ENCODE measurements at places on chromosomes 1 and 21.

GRCh38 chr21:42041711-42042110, 29.4 kb upstream of the UMODL1 start:
- no peak for DNase-seq

DNA sequence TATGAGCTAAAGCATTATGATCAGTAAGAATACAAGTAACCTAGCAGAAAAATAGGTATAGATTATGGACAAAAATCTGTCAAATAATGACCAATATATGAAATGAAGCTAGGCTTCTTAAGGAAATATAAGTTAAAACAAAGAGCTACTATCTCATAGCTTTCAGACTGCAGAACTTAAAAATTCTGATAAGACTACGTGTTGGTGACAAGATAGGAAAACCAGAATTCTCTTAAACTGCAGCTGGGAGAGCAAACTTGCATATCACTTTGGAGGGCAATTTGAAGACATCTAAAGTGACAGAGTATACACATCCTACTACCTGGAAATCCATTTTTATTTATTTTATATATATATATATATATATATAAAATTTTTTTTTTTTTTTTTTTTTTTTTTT, 65.5 kb downstream of the LTN1 start:
- DNase-seq: no peak

- DNase-seq: peak; percentile 78
These were observed 24.1 kb upstream of the LCE5A start for GRCh38 chr1:152486400-152487006.

DNA sequence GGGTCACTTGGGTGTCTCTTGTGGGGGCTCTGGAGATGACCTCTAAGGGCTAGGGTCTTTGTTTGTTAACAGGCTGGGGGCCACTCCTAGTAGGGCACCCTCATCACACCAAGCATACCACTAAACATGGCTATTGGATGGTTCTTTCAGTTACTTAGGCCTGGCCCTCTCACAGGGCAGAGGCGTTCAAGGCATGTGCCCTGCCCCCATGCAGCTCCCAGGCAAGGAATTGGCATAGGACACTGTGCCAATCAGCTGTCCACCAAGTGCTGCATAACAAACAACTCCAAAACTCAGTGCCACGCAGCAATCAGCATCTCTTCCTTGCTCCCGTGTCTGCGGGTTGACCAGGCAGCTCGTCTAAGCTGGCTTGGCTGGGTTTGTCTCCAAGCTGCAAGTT, 2.1 kb upstream of the KCNAB2 start:
- no peak for DNase-seq

GRCh38 chr1:171107969-171108368, 17.3 kb downstream of the FMO3 start:
- DNase-seq: peak; percentile 8

- DNase-seq: no peak
These were observed 146.6 kb downstream of the FAM78B start for GRCh38 chr1:166020210-166020609.

- peak; percentile 90 for DNase-seq
These were observed 71.7 kb upstream of the ETS2 start for GRCh38 chr21:38733972-38734546.

- peak; percentile 15 for DNase-seq
These were observed 19.7 kb upstream of the SELE start for GRCh38 chr1:169753549-169753948.

- no peak for DNase-seq
These were observed 26.5 kb upstream of the LRRC8C start for GRCh38 chr1:89606227-89606980.

GRCh38 chr1:58854576-58854975, 70.7 kb upstream of the JUN start:
- DNase-seq: no peak

DNA sequence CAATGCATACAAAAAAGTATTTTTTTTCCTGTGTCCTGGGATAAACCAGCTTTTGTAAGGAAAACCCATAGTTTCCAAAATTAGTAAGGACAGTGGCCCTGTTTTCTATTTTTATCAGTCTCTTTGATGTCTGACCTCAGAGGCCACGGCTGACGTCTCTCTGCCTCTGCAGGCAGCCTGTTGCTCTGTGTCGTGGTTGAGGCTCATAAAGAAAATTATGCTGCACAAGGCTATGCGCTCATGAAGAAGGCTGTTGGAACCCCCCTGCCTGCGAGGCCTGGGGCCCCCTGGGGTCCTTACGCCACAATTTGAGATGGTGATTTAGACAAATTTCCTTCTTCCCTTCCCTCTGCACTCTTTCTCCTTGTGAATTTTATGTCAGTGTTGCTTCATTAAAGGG, 48.9 kb downstream of the AGPAT3 start:
- DNase-seq: no peak

GRCh38 chr1:8312235-8313218, 5.4 kb upstream of the SLC45A1 start:
- no peak for DNase-seq

GRCh38 chr1:50780797-50781196, 179.3 kb downstream of the FAF1 start:
- no peak for DNase-seq

DNA sequence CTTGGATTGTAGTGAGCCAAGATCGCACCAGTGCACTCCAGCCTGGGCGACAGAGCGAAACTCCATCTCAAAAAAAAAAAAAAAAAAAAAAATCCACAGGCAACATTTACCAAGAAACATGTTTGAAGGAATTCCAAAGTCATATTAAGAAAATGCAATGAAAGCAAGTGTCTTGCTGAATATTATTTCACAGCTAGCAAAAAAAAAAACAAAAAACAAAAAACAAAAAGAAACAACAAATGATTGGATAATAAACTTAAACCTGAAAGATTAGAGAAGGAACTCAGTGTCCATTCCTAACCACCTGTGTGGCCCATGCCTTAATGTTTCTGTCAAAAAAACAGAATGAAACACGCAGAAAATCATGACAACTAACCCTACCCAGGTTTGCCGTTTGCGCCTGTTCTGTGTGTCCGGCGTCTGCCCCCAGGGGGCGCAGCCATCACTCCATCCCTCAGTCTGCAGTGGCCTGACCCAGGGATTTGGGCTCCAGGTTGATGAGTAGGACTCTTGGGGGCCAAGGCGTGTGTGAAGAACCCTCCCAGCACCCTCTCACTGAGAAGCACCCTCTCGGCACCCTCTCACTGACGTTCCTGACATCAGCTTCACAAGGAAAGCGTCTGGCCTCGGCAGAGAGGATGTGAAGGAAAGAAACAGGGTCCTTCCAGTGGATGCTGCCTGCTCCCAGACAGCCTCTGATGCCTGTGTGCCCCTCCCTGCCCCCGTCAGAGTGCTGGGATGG, 19.2 kb upstream of the PTTG1IP start:
- DNase-seq: peak; percentile 81

GRCh38 chr1:100882698-100883097, 11.9 kb downstream of the EXTL2 start:
- no peak for DNase-seq

DNA sequence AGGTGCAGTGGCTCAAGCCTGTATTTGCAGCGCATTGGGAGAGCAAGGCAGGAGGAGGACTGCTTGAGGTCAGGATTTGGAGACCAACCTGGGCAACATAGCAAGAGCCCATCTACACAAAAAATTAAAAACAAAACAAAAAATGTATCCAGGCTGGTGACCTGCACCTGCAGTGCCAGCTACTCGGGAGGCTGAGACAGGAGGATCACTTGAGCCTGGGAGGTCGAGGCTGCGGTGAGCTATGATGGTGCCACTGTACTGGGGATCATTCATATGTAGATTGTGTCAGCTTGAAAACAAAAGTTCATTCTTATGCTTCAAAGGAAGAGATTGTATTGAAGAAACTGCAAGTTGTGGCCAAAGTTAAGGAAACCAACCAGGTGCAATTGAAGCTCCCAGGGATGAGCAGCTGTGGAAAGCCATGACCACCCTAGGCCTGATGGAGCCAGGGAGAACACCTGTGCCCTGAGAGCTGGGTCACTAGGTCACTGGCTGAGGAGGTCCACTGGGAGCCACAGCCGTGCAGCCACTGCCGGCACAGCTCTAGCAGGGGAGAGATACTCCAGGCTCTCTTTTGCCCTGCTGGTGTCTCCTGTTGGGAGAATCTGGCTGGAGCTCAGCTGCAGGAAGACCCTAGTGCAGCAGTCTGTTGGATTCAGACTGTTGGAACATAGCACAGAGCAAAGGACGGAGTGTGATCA, 13.3 kb upstream of the BRWD1 start:
- peak; percentile 43 for DNase-seq

DNA sequence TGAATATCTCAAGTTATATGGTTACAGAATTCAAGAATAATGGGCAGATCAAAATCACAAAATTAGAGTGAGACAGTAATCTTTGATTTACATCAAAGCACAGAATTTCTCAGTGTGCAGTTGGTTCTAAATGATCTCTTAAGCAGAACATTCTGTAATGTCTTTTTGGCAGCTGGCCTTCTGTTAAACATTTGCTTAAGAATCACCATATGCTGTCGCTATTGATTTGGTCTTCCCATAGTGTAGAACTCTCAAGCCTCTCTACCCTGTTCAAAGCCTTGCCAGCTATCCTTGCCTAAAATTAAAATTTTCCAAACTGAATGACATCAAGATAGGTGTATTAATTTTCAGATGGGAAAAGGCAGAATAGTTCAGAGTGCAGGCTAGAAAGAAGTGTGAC, 38.9 kb upstream of the ERO1B start:
- no peak for DNase-seq

DNA sequence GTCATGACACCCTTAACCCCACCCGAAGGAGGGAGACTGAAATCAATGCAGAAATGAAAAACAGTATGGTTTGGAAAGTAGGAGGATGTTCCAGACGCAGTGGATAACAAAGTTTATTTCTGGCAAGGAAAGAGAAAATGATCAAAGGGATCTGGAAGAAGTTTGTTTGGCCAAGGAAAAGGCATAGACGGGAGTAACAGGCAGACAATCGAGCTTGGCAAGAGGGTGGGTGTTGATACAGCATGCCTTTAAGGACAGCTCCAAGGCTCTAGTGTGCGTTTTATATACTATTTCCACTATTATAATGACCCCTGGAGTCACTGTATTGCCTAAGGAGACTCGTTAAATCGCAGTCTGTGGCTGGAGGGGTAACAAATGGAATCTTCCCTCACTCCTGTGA, 303.7 kb upstream of the RUNX1 start:
- DNase-seq: no peak

DNA sequence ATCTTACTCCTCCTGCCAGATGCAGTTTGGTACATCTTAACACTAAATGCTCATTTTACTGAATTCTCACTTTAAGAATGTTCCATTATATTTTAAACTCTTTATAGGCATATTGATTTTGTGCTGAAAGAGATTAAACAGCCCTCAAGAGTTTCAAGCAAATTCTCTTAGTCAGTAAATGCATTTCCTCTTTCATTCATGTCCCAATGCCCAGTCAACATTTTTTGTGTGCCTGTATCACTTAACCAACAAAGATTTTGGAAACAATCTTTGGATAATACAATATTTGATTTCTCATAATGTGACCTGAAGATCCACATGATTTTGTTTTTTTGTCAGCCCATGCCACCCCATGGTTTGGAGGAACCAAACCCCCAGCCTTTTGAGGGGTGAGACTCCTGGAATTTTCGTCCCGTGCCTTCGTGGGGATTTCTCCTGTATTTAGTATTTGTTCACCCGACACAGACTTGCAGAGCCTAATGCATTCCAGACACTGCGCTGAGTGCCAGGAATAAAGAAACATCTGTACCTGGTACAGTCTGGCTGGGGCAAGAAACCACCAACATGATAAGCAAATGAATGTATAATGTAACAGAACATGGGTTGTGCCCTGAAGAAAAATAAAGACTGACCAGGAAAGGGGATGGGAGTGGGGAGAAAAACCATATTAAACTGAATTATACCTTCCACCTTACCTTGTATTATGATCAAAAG, 47.1 kb upstream of the ETS2 start:
- no peak for DNase-seq

DNA sequence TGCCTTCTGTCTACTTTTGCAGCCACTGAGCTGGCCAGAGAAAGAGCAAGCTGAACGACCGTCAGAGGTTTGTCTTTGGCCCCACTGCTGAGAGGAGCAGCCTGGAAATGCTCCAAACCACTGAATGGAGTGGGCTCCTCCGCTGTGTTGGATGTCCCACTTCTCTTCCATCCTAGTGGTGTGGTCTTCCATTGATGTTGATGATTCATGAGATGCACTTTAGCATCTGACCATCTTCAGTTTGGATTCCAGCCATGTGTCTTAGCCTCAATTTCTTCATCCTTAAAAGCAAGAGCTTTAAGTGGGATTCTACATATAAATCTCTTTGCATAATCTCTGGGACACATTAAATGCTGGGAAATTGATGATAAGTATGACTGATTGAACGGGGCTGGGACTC, 276.9 kb downstream of the SIPA1L2 start:
- DNase-seq: no peak

DNA sequence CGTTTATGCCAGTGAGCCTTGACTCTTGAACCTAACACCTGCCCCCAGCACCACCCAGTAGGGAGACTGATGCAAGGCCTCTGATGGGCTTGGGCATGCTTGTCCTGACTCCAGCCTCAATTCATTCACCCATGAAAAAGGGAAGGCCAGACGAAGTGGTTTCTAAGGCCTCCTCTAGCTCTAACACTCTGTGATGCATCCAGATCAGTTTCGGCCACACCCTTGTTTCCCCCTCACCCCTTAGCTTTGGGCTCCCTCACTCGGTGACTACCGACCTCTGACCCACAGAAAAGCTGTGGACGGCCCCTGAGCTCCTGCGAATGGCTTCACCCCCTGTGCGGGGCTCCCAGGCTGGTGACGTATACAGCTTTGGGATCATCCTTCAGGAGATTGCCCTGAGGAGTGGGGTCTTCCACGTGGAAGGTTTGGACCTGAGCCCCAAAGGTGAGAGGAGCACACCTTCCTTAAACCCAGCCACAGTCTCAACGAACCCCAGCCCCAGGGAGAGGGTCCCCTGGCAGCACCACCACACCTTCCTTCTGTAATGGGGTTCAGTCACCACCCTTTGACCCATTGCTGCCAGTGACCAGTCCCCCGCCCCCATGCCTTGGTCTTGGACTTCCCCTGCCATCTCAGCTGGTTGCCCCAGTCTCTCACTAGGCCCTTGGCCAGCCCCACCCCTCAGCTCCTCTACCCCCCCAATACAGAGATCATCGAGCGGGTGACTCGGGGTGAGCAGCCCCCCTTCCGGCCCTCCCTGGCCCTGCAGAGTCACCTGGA, 9.0 kb downstream of the NPR1 start:
- no peak for DNase-seq

DNA sequence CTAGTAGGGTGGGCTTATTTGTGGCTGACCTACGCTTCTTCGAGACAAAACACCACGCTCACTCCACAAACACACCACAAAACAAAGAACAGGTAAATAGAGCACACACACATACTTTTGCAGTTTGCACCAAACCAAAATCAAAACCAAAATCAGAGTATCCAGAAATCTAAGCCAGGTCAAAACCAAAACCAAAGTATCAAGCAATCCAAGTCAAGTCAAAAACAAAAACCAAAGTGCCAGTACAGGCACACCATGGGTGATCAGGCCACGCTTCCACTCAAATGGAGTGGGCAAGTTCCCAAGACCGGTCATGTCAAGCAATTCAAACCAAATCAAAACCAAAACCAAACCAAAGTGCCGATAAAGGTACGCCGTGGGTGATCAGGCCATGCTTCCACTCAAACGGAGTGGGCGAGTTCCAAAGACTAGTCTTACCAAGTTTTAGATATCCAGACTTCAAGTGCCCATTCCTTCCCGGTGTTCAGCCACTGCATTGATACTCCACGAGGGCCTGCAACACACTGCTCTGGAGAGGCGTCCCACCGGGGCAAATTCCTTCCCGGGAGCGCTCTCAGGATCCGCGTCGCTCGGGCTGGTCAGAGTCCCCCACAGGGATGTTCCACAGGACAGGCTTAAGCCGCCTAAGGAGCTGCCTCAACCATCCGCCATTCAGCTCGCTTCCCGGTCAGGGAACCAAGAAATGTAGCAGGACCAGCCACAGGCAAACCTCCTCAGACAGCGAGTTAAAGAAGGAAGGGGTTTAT, 169.1 kb downstream of the CDC7 start:
- no peak for DNase-seq

- no peak for DNase-seq
These were observed 342.0 kb upstream of the CAMK1G start for GRCh38 chr1:209241487-209241886.

Measured in GM23338 (cell line).